Vagina (tissue), 2 donors: ENCODE measurements at places on chromosomes 5 and 9. TPM values are rescaled to one million over a fixed set of nuclear protein-coding genes. Genes with fewer than 3 reads are reported as not detected.

CTNND2 gene
- 1.7 TPM for total RNA-seq

TPPP gene
- total RNA-seq: 4.7 TPM

SCGB3A2 gene
- not detected for total RNA-seq

PRR7 gene
- 1.2 TPM for total RNA-seq

CYLC2 gene
- not detected for total RNA-seq

KCNV2 gene
- not detected for total RNA-seq

CDH12 gene
- not detected for total RNA-seq

CIZ1 gene
- total RNA-seq: 101 TPM

RMRP gene
- total RNA-seq: 8,462 TPM

TAS2R1 gene
- total RNA-seq: not detected

SPINK13 gene
- not detected for total RNA-seq

PCAT7 gene
- total RNA-seq: not detected

GRCh38 chr5:8340739-8341344 lies 471.9 kb downstream of the MTRR start:
- no peaks in the 10 kb centered on the region for H3K36me3 ChIP-seq
- no peak overlapping the region for H3K4me3 ChIP-seq
- no peak overlapping the region for H3K27ac ChIP-seq
- no peaks in the 10 kb centered on the region for H3K27me3 ChIP-seq
- no peak for DNase-seq

DNA sequence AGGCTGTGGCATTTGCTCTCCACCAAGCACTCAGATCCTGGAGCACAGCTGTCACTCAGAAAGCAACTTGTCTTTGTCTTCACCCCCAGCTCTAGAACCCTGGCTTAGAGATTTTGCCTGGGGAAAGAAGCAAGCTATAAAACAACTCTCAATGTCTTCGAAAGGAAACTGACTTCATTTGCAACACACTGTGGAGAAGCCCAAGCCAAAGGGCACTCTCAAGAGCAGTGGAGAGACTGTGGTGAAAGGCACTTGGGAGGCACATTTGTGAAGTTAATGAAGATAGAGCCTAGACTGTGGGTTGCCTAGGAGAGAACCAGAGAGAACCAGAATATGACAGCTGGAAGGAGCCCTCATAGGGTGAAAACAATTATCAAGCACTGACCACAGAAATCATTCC lies 103.4 kb downstream of the CFAP95 start:
- DNase-seq: no peak
- no peaks in the 10 kb centered on the region for H3K27me3 ChIP-seq
- no peak overlapping the region for H3K4me3 ChIP-seq
- H3K4me1 ChIP-seq: no peaks in the 10 kb centered on the region
- H3K36me3 ChIP-seq: no peaks in the 10 kb centered on the region

GRCh38 chr9:112811518-112811917 lies 61.0 kb downstream of the SNX30 start:
- H3K27ac ChIP-seq: no peak overlapping the region
- DNase-seq: no peak
- peaks cover 18% of the 10 kb centered on the region for H3K4me1 ChIP-seq
- no peaks in the 10 kb centered on the region for H3K27me3 ChIP-seq
- no peak overlapping the region for H3K4me3 ChIP-seq

DNA sequence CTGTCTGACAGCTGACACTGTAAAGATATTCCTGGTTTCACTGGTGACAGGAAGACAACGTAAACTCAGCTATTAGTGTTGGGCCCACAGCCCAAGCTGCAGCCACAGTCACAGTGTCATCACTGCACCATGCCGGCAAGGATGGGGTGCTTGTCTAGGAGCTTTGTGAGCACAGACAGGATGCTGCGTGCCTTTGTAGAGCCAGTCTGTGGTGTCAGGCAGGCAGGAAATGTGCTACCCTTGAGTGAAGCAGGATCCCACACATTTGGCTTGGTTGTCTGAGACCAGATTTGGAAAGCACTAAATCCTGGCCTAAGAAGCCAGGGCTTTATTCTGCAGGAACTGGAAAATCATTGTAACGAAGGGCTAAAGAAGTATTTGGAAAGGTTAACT lies 121.6 kb upstream of the ADAMTS16 start:
- no peaks in the 10 kb centered on the region for H3K27me3 ChIP-seq
- no peaks in the 10 kb centered on the region for H3K36me3 ChIP-seq
- no peak overlapping the region for H3K27ac ChIP-seq
- peak; percentile 77 for DNase-seq
- H3K4me1 ChIP-seq: peaks cover 14% of the 10 kb centered on the region
- no peak overlapping the region for H3K4me3 ChIP-seq

- no peaks in the 10 kb centered on the region for H3K27me3 ChIP-seq
- H3K4me1 ChIP-seq: no peaks in the 10 kb centered on the region
- H3K4me3 ChIP-seq: no peak overlapping the region
- no peak overlapping the region for H3K27ac ChIP-seq
Observed at GRCh38 chr9:100408546-100409175, 18.3 kb upstream of the MSANTD3 start.

DNA sequence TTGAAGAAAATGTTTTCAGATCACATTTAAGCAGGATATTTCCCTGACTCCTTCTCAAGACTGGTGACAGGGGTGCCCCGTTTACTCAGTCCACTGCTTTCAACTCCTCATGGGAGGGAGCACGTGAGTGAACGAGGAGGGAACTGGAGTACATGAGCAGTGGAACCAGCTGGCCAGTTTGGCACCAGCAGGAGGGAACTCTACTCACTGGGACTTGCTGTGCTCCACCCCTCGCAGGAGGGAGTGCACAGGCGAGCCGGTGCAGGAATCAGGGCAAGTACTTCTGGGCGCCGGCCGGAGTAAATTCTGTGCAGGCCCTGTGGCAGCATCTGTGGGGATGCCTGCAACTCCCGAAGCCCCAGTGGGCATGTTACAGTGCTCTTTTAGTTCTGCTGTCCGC lies 1941.1 kb upstream of the C9orf72 start:
- no peaks in the 10 kb centered on the region for H3K4me1 ChIP-seq
- H3K27ac ChIP-seq: no peak overlapping the region
- DNase-seq: no peak
- H3K36me3 ChIP-seq: no peaks in the 10 kb centered on the region
- no peak overlapping the region for H3K4me3 ChIP-seq

- no peaks in the 10 kb centered on the region for H3K4me1 ChIP-seq
- no peak for DNase-seq
- H3K27me3 ChIP-seq: no peaks in the 10 kb centered on the region
- no peaks in the 10 kb centered on the region for H3K36me3 ChIP-seq
- no peak overlapping the region for H3K4me3 ChIP-seq
Observed at GRCh38 chr5:24923400-24923799, 278.6 kb upstream of the CDH10 start.

DNA sequence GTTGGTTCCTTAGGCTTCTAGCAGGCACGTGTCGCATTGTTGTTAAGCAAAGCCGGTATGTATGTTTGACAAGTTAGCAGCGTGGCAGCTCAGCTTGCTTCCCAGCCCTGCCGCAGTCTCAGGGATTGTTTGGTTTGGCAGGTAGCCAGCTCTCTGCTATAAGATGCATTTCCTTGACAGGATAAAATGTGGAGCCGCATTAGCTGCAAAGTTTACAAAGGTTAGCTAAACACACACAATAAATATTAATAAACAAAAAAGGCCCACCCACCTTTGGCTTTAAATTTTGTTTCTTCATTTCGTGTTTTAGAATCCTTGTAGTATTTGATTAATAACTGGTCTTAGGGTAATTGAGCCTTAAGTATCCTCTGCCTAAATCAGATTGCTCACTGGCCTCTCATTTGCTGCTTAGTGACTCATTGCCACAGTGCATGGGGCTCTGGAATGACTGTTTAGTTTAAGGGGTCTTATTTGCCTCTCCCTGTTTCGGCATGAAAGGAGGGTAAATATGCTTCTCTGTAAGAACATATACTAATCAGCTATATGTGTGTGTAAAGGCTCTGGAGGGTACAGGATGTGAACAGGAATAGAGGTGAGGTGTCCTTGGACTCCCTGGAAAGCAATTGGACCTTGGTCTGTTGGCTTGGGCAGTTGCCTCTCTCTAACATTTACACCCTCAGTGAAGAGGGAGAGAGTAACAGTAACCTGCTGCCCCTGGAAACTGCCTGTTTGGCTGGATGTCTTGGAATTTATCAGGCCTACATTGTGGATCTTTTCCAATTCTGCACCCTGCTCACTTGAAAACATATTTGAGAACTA lies 122.0 kb downstream of the GDNF start:
- H3K4me3 ChIP-seq: no peak overlapping the region
- H3K27me3 ChIP-seq: no peaks in the 10 kb centered on the region
- peaks cover 12% of the 10 kb centered on the region for H3K4me1 ChIP-seq
- H3K36me3 ChIP-seq: no peaks in the 10 kb centered on the region
- no peak for DNase-seq

- no peaks in the 10 kb centered on the region for H3K27me3 ChIP-seq
- no peaks in the 10 kb centered on the region for H3K36me3 ChIP-seq
- no peak for DNase-seq
- no peaks in the 10 kb centered on the region for H3K4me1 ChIP-seq
- no peak overlapping the region for H3K27ac ChIP-seq
- no peak overlapping the region for H3K4me3 ChIP-seq
Observed at GRCh38 chr5:108953940-108954339, 206.2 kb downstream of the FER start.

DNA sequence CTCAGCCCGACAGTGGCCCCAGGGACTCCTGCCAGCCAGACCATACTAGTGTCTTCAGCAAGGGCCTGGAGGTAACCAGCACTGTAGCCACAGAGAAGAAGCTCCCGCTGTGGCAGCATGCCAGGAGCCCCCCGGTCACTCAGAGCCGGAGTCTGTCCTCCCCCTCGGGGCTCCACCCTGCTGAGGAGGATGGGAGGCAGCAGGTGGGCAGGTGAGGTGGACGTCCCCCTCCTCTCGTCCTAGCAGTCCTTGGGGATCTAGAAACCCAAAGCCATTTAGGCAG lies 28.0 kb upstream of the LRRC14B start:
- no peak overlapping the region for H3K27ac ChIP-seq
- no peaks in the 10 kb centered on the region for H3K36me3 ChIP-seq
- H3K4me3 ChIP-seq: no peak overlapping the region
- H3K4me1 ChIP-seq: no peaks in the 10 kb centered on the region

- peak overlapping the region; percentile 62 for H3K27ac ChIP-seq
- DNase-seq: no peak
- H3K4me3 ChIP-seq: no peak overlapping the region
- peaks cover 16% of the 10 kb centered on the region for H3K4me1 ChIP-seq
- no peaks in the 10 kb centered on the region for H3K36me3 ChIP-seq
Observed at GRCh38 chr9:86721843-86722705, 225.2 kb downstream of the GAS1 start.

GRCh38 chr9:36346569-36346968 lies 53.5 kb downstream of the RNF38 start:
- H3K27me3 ChIP-seq: no peaks in the 10 kb centered on the region
- H3K4me1 ChIP-seq: no peaks in the 10 kb centered on the region
- no peak for DNase-seq

- H3K27ac ChIP-seq: no peak overlapping the region
- no peaks in the 10 kb centered on the region for H3K27me3 ChIP-seq
- no peaks in the 10 kb centered on the region for H3K36me3 ChIP-seq
- no peak overlapping the region for H3K4me3 ChIP-seq
- H3K4me1 ChIP-seq: peaks cover 8% of the 10 kb centered on the region
Observed at GRCh38 chr9:23662320-23662719, 163.7 kb downstream of the ELAVL2 start.

DNA sequence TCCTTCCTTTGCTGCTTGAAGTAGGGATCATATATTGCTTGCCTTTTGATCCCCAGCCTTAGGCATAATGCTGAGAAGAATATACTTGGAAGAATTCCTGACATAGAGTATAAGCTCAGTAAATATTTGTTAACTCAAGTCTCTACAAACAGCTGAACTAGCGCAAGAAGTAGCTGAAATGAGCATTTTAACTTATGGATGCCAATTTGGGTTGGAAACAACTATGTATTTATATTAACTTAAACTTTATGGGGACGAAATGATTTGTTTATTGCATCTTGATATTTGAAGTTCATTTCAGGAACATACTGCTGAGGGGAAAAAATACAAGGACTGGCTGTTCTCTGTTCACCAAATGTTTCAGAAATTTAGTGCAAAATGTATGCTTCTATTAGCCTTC lies 258.7 kb downstream of the CDH12 start:
- no peak overlapping the region for H3K4me3 ChIP-seq
- H3K27me3 ChIP-seq: no peaks in the 10 kb centered on the region
- no peaks in the 10 kb centered on the region for H3K4me1 ChIP-seq
- no peaks in the 10 kb centered on the region for H3K36me3 ChIP-seq

DNA sequence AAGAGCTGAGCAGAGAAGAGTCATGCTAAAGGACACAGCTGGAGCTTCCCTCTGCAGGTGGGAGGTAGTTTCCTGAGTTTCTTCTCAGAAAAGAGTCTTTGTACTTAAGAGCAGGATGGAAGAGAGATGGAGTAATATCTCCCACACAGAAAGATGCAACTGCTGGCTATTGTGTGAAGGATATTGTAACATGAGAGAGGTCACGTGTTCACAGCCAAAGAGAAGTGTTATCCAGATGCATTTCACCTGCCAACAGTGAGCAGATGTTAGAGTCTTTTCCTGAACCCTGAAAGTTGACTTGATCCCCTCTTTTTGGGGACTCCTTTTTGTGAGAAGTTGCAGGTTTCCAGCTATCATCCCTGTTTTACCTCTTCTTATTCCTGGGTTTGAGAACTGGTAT lies 14.0 kb upstream of the TRIO start:
- no peaks in the 10 kb centered on the region for H3K27me3 ChIP-seq
- H3K4me1 ChIP-seq: no peaks in the 10 kb centered on the region
- no peaks in the 10 kb centered on the region for H3K36me3 ChIP-seq
- no peak overlapping the region for H3K4me3 ChIP-seq
- no peak for DNase-seq
- no peak overlapping the region for H3K27ac ChIP-seq

DNA sequence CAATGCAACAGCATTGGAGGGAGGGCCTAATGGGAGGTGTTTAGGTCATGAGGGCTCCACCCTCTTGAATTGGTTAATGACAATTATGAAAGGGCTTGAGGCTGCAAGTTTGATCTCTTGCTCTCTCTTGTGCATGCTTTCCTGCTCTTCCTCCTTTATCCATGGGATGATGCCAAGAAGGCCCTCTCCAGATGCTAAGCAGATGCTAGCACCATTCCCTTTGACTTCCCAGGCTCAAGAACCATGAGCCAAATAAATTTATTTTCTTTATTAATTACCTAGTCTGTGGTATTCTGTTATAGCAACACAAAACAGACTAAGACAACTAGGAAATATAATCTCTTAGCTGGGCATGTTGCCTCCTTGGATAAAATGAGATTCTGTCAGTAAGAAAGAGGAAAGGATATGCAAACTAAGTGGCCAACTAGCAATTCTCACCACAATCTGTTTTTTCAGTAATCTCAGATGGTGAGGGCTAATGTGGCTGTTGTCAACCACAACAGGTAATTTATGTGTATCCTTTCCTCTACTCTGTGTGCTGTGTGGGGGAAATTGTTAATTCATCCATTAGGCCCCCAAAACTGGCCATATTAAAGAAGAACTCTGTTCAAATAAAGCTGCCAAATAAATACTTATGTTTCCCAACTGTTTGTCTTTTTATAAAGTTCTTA lies 269.1 kb upstream of the CD180 start:
- no peaks in the 10 kb centered on the region for H3K4me1 ChIP-seq
- no peak overlapping the region for H3K27ac ChIP-seq
- no peak for DNase-seq

DNA sequence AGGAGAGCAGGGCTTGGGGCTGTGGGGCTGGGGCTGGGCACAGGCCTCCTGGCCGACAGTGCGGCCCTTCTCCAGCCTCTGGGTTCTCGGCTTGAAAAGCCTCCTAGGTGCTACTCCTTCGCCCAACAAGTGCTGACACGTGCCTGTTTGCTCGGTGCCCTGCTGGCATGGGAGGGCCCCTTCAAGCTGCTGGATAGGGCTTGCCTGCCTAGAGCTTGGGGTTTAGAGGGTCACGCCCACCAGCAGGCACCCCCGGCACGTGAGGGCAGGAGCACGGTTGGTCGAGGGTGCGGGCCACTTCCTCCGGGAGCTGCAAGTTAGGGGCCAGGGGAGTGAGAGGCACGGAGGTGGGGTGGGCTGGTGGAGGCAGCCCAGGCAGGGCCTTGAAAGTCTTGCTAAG lies 106.2 kb downstream of the RXRA start:
- peaks cover 72% of the 10 kb centered on the region for H3K4me1 ChIP-seq
- H3K36me3 ChIP-seq: peaks cover 43% of the 10 kb centered on the region
- DNase-seq: no peak
- no peaks in the 10 kb centered on the region for H3K27me3 ChIP-seq
